ENCODE measurements at places on chromosomes 12 and 14.

- peak; percentile 27 for DNase-seq
Measured at GRCh38 chr12:114666746-114667668, 17.0 kb downstream of the TBX3 start.

- no peak for DNase-seq
Measured at GRCh38 chr12:92442782-92443181, 260.0 kb upstream of the PLEKHG7 start.

- DNase-seq: peak; percentile 62
Measured at GRCh38 chr12:47941871-47942613, 21.4 kb upstream of the TMEM106C start.

DNA sequence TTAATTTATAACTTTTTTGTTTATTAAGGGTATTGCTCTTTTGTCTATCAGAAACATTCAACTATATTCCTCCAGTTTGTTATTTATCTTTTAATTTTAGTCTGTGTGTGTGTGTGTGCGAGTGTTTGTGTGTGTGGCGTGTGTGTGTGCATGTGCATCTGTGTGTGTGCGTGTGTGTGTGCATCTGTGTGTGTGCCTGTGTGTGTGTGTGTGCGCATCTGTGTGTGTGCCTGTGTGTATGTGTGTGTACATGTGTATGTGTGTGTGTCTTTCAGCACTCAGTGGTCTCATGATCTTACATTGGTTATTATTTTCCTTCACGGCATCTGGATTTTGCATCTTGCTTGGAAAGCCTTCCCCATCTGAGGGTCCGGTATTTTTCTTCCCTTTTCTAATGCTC is 281.1 kb upstream of the RTL1 start:
- DNase-seq: no peak

DNA sequence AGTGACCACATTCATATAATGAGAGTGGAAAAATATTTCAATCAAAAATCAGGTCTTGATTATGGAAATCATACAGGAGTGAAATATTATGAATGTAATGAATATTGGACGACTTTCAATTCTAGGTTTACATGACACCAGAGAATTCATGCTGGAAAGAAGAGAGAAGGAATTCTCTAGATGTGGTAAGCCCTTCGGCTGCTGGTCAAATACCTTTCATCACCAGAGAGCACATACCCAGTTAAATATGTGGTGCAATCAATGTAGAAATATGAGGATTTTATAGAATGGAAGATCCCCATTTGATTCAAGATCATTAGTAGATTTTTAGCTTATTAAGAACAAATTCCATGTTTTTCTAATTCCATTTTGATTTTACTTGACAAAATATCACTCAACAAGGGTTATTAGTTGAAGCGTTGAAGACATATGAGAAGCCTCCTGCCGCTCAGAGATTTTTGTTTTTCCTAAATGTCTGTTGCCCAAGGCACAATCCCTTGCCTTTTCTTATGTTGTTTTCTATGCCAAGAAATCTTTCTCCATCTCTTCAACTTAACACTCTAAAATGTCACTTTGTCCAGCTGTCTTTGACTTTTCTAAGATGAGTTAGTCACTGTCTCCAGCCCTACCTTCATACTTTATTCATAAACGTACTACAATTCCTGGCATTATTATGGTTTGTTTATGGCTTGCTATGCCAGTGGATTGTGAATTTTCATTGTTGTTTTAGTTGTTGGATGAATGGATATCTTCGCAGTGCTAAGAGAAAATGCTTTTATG is 72.8 kb upstream of the ZDHHC17 start:
- DNase-seq: no peak

DNA sequence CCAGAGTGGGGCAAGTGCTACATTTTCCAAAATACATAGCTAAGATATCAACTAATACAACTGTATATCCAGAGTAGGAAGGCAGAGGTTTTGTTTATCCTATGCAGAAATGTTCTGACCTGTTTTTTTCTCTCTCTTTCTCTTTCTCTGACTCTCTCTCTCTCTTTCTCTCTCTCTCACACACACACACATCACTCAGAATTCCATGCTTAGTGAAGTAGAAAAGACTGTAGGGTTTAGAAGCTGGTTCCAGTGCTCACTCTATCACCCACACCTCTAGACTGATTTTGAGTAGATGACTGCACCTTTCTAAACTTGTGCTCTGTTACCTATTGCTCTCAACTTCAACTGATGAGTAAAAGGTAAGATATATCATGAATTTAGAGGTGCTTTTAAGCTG is 356.7 kb downstream of the LRIG3 start:
- no peak for DNase-seq

DNA sequence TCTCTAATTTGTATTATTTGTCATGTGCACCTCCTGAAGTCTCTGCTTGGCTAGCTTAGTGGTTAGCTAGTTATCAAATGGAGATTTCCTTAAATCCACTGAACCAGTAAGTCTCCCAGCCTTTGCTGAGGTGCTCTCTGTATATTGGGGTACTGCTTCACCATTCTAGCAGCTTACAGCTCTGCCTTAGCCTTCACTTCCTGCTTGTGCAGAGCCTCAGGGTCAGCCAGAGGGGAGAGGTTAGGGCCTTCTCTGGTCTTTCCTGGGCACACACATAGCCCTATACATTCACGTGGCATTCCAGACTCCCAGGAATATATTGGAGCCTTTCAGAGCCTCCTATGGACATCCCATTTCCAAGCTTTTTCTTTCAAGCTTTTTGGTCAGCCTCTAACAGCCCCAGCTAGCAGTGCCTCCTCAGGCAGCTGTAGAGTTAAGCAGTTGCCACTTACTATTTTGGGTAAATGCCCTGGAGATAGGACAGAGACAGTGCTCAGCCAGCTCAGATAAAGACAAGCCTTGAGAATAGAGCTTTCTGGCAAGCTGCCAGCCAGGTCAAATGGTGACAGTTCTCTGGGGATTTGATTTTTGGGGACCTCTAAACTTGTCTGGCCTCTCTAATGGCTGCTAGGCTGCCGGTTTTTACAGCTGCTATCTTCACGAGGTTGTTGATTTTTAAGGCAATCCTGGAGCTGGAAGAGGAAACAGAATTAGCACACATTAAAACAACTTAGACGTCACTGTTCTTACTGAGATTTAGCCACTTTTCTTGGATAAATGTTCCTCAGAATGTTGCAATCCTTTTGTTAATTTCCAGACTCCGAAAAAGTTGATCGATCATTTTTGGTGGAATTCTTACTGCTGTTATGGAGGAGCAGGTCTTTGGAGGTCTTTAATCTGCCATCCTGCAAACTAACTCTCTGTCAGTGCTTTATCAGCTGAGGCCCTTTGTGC is 32.9 kb downstream of the FBXW8 start:
- no peak for DNase-seq

DNA sequence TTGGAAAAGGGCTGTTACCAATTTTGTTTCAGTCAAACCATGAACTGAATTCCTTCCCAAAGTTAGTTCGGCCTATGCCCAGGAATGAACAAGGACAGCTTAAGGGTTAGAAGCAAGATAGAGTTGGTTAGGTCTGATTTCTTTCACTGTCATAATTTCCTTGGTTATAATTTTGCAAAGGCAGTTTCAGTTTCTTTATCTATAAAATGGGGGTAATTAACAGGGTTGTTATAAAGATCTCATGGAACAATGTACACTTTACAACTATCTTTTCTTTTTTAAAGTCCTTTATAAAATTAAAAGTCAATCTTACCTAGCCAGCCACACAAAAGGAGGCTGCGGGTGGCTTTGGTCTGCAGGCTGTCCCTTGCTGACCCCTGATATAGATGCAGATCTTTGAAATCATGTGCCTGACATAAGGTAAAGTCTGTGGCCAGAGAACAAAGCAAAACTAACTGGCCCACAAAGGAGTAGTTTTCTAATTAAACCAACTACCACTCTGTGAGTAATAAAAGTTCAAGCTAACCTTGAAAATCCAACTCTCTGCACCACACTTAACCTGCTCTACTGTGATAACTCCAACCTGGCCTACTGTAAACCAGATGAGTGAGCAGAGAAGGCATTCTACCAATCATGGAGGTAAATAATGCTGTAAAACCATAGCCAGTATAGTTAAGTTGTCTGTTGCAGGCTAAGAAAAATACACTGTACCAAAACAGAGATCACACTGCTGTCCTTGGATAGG is 49.5 kb downstream of the SLC38A1 start:
- DNase-seq: no peak

GRCh38 chr12:74914378-74914777 is 295.3 kb downstream of the KCNC2 start:
- DNase-seq: no peak

- no peak for DNase-seq
Measured at GRCh38 chr12:78278706-78279190, 448.1 kb downstream of the NAV3 start.

- no peak for DNase-seq
Measured at GRCh38 chr12:62888454-62889110, 46.4 kb downstream of the PPM1H start.

- DNase-seq: no peak
Measured at GRCh38 chr12:92259291-92259690, 113.6 kb upstream of the BTG1 start.

- no peak for DNase-seq
Measured at GRCh38 chr14:76984787-76985375, 43.6 kb downstream of the IRF2BPL start.
